ENCODE measurements at places on chromosomes 5 and 9.

DNA sequence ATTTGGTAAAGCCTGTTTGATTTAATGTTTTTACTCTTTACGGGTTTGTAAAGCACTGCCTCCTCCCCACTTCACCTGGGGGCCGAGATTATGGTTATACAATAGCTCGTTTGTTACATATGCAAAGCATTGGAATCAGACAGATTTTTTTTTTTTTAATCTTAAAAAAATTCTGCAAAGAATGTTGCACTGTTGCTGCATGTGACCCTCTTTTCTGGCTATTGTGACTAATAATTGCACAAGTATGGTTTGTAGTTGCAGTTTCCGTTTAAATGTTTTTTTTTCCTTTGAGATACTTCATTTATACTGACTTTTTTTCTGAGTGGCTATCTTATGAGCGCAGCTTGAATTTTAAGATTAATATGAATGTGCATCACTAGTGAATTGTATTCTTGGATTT is 165.3 kb downstream of the KDM4C start:
- no peak for DNase-seq

GRCh38 chr9:2299843-2300205 is 284.7 kb downstream of the SMARCA2 start:
- DNase-seq = no peak

GRCh38 chr9:125549465-125549871 is 157.5 kb downstream of the MAPKAP1 start:
- DNase-seq = no peak

GRCh38 chr9:16866587-16866986 is 3.9 kb downstream of the BNC2 start:
- DNase-seq = no peak

- no peak for DNase-seq
Observed at GRCh38 chr5:146710348-146710747, 168.2 kb downstream of the PPP2R2B start.

- no peak for DNase-seq
Observed at GRCh38 chr9:1869843-1870242, 145.3 kb upstream of the SMARCA2 start.

- DNase-seq = no peak
Observed at GRCh38 chr9:23123048-23123632, 676.5 kb downstream of the DMRTA1 start.

DNA sequence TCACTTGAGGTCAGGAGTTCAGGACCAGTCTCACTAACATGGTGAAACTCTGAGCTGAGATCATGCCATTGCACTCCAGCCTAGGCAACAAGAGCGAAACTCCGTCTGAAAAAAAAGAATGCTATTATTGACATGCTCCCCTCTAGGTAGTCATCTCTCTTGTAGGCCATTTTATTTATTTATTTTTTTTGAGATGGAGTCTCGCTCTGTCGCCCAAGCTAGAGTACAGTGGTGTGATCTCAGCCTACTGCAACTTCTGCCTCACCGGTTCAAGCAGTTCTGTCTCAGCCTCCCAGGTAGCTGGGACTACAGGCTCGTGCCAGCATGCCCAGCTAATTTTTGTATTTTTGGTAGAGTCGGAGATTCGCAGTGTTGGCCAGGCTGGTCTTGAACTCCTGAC is 20.6 kb upstream of the NIM1K start:
- no peak for DNase-seq

DNA sequence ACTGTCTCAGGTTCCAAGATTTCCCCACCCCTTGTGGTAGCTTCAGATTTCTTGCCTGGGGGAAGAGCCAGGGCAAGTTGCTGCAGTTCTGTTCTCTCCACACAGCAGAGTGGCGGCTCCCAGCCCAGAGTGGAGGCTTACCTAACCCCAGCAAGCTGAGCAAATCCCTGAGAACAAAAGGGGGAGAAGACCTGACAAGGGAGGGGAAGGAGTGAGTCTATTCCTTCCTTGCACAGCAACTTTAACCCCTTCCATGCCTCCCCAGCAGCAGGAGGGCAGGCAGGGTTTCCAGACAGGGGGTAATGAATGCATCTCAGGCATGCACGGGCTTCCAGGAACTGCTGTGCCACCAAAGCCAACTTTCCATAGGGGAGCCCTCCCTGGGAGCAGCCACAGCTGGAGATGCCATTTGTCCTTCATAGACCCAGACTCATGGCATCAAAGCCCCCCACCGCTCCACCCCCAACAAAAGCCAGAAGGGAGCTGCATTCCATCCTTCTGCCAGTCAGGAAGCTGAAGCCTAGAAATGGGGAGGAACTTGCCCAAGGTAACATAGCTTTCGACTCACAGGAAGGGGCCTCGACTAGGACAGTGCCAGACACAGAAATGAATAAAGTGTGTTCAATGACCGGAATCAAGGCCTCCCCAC is 28.8 kb upstream of the FAT2 start:
- DNase-seq = no peak

GRCh38 chr9:124975131-124975530 is 34.2 kb upstream of the GOLGA1 start:
- DNase-seq = no peak

- DNase-seq = no peak
Observed at GRCh38 chr5:162817364-162817763, 620.0 kb upstream of the CCNG1 start.

- no peak for DNase-seq
Observed at GRCh38 chr5:164335837-164336236, 830.4 kb downstream of the MAT2B start.

DNA sequence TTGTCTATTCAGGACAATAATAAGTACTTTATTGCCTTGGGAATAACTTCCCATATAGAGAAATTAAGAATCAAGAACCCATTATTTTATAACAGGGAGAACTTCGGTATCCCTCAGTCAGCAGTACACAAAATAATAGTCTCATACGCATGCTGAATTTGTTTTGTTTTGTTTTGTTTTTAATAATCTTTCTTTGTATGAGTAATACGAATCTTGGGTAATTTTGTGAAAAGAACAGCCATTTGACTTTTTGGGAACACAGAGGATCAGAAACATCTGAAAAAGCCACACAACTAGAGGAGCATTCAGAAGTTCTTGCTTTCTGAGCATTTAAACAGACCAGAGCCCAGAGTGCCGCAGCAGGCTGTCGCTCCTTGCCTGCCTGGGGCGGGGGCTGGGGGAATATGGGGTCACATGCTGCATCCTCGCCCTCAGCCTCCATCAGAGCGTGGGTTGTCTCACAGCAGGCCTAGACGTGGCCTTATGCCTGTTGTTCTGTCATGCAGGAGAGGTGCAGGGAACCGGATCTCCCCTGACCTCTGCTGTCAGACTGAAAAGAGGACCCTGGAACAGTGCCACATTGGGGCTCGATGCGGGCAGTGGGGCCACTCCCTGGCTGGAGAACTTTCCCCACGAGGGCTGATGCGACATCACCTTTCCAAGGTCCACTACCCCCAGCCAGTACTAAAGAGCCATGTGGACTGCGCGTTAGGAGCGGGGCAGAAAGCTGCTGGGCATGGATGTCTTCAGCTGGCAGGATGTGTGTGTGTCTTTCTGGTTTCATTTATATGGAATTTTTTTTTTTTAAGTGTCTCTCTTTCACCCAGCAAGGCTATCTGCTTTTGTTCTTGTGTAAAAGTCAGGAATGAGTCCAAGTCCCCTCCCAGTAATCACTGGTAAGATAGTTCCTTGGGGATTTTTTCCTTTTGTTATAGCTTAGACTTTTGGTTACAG is 133.4 kb upstream of the OTULINL start:
- no peak for DNase-seq

DNA sequence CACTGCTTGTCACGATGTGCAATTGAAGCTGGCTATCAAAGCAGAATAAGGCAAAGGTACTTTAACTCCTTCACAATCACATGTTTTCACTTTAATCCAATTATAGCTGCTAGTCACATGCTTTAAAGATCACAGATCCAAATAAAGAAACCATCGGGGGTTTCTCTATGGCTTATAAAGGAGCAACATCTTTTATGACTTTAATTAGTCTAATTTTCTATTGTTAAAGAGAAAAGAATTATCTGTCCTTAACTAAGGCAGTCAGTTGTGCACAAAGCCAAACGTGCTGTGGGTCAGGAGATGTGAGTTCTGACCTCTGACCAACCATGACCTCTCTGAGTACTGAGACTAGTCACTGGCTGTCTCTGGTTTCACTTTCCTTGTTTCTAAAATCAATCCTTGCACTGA is 561.1 kb downstream of the RAB3C start:
- DNase-seq = no peak
